ENCODE measurements at places on chromosomes 3 and 15.

DNA sequence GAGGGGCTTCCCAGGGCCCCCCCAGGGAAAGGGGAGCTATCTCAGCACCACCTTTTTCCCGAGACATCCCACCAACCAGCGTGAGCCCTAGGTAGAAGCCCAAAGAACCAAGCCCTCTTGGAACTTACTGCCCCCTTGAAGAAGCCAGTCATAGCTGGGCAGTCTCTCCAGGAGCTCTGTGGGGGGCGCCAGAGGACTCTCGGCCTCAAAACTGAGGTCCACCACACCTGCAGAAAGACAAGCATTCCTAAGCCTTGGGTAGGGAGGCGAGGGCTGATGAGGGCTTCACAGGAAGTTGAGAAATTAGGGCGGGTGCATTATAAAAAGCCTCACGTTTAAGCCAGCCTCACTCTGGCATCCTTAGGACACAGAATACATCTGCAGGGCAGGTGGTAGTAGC is 9.0 kb downstream of the SSUH2 start:
- no peak for DNase-seq

GRCh38 chr15:39920510-39921273 is 626 bp upstream of the GPR176 start:
- peak; percentile 70 for DNase-seq

DNA sequence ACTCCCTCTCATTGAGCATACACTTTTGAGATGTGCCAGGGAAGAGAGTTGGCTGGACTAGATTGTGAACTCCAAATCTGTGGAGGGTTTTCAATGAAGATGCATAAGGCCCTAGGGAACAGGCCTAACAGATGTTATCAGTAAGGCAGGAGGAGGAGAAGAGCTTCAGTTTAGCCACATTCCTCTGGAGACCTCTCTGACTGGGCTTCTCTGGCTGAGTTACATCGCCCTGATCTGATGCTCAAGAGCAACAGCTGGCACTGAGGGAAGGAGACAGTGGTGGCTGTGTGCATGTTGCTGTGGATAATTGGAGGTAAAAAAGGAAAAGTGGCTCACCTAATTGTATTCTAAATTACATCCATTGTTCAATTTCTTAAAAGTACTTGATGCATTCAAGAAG is 206.4 kb upstream of the CFAP20DC start:
- no peak for DNase-seq

DNA sequence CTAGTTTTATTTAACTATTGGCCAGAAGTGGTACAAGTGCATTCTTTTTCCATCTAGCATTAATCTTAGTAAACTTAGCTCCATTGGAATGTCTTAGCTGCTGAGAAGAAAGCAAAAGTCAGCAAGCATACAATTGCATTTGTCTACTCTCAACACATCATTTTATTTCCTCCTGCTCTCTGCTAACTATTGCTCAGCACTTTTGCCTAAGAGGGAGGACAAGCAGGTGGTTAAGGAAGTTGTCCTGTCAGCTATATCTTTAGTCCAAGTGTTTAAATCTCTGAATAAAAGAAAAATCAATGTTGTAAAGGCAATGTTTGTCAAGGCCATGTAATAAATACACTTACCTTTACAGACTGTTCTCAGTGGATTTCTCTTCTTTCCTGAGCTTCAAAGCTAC is 51.0 kb downstream of the FHIT start:
- no peak for DNase-seq

- no peak for DNase-seq
Observed at GRCh38 chr3:43260412-43260811, 25.9 kb upstream of the SNRK start.

- no peak for DNase-seq
Observed at GRCh38 chr3:21989341-21990042, 238.5 kb upstream of the ZNF385D start.

- no peak for DNase-seq
Observed at GRCh38 chr3:102443021-102443420, 8.2 kb downstream of the ZPLD1 start.

- no peak for DNase-seq
Observed at GRCh38 chr3:72950801-72951200, 45.8 kb upstream of the PPP4R2 start.

DNA sequence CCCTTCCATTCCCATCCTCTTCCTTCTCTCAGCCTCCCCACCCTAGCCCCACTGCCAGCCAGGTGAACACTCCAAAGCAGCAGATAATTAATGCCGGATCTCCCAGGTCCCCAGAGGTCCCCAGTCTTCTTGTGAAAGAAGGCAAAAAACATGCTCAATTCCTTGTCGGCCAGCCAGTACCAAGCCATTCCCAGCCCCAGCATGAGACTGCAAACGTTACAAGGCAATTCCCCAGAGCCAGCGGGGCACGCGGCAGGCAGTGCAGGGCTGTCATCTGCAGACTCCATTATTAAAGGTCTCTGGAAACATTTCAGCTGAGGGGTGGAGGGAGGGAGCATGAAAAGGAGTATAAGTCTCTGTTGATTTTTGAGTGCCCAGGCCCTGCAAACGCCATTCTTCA is 117.8 kb downstream of the XXYLT1 start:
- DNase-seq, result no peak

DNA sequence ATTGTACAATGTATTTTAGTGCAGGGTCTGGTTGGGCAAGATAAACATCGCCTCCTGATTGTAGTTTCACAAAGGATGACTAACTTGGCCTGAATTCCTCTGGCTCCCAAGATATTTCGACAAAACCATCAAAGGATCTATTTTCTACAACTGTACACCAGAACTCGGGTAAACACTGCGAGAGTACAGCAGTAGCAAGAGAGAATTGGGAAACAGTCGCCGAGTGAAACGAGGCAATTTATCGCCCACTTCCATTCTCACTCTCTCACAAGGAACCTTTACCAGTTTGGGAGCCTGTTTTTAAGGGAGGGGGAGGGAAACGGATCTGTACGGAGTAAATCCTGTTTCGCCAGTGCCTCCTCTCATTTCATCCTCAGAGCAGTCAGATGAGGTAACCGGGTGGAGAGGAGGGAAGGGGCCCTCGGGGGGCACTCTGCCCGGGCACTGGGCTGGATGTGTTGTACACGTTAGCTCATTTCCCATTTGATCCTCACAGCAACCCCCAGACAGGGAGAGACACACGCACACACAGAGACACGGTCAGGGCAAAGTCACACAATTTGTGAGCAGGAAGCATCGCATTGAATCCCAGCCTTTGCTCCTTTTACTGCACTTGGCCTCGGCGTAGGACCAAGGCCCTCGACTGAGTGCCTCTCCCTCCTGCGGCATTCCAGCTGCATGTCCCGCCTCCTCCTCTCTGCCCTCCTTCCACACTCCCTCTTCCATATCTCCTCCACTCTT is 120.1 kb downstream of the LIPC start:
- DNase-seq, result no peak

DNA sequence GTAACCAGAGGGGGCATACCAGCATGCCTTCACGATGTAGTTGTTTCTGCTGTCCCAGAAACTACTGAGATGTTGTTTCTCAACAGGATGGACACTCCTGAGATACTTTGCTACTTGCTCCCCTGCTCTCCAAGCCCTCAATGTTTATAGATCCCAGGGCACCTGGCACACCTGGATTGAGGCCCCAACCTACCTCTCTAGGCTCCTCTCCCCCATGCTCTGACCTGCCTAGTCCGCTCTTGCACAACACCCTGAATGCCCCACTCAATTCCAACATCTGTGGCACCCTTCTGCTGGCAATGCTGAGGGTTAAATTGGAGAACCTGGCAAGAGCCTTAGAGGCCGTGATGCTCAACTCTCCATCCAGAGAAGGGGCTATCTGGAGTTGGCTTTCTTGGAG is 42.5 kb upstream of the ANKRD34C start:
- no peak for DNase-seq

DNA sequence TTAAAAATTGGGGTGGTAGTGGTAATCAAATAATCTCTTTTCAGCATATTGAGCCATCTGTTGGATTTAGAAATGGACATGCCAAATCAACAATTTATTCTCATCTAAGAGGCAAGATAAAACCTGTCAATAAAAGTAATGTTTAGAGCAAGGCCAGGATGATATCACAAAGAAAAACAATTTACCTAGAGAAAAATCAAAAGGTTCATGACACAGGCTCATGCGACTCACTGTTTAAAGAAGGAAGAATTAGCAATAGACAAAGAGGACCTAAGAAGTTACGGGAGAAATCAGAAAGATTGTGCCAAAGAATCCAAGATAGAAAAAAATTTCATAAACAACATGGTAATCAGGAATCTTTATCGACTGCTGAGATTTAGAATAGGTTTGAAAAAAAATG is 868.5 kb upstream of the GBE1 start:
- DNase-seq, result no peak

DNA sequence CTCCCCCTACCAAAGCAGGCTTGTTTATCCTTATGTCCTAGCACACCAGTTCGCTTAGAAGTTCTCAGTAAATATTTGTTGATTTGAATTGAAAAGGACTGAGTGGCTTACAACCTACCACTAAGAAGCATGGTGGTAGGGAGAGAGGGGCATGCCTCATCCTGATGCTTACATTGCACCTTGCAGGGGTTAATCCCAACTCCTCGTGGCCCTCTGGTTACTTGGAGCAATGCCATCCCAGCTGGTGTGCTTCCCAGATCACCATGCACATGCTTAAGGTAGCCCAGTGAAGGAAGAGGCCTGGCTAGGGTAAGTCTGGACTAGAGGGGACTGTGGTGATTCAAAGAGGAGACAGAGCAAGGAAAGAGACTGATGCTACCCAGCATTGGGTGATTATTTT is 253.3 kb downstream of the CLSTN2 start:
- no peak for DNase-seq

GRCh38 chr3:196236223-196236622 is 19.9 kb downstream of the SLC51A start:
- no peak for DNase-seq

DNA sequence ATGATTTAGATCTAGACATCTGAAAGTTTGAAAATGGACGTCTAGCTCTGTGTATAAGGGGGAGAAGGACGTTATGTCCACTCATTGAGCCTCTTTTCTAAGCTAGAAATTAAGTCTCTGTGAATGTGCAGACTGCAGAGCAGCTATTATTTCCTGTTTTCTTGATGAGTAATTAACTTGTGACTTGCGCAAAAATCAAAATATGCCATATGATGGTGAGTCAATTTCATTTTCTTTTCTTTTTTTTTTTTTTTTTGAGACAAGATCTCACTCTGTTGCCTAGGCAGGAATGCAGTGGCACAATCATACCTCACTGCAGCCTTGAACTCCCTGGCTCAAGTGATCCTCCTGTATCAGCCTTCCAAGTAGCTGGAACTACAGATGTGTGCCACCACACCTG is 14.1 kb downstream of the LACTB start:
- peak; percentile 42 for DNase-seq

DNA sequence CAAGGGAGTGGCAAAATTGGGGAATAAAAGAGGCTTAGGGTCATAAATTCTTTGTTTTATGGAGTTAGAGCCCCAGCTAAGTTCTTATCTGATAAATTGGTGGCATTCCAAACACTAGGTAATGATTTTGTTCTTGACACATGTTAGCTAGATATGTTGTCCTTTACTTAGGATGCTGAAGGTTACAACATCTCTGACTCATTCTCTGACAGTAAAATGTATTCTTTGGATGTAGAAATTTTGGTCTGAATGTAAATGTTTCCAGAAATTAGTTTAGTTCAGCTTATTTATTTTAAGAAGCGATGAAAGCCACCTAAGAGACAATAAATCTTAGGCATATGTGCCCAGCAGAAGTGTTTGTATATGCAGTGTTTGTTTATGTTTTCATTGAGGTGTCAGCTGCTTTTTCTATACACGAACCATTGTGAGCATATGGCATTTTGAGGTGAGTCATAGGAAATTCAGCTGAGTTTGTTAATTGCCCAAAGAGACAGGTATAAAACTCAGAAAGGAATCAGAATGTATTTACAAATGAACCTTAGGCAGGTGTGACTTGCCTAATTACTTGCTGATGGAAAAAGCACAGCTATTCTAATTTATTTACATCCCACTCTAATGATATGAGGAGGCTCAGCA is 247.7 kb downstream of the AGBL1 start:
- no peak for DNase-seq

GRCh38 chr3:182740710-182741109 is 52.6 kb upstream of the ATP11B start:
- DNase-seq, result no peak

- no peak for DNase-seq
Observed at GRCh38 chr3:45098310-45098709, 47.9 kb downstream of the CDCP1 start.

DNA sequence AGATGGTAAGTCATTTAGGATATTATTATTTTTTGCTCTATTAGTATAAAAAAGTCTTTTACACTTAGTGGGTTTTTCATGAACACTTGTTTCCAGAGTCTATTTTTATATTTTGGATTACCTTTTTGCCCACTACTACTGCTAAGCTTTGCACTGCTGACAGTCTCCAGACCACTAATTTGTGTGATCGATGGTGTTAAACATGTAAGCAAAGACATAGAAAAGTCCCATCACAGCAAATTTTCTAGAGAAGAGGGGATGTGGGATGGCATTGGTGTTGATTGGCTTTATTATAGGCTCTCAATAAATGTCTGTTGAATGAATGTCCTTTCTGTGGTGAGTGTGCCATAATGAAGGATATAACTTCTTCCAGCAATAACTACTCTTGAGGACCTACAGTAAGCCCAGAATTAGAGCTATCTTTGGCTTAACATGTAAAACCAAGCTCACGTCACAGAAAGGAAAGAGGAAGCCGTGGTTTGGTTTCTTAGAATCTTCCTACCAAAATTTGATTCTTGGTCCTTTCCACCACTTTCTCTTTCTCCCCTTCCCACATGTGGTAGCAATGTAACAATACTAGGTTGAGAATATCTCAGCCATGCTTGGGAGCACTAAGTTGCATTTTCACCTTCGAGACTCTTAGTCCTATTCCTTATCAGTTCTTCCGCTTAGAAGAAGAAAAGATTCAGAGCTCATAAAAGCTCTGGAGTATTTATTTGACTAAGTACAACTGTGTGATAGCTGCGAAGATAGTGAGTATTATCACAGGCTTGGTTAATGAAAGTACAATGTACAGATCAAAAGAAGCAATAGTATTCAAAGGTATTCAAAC is 90.6 kb upstream of the UMPS start:
- no peak for DNase-seq

DNA sequence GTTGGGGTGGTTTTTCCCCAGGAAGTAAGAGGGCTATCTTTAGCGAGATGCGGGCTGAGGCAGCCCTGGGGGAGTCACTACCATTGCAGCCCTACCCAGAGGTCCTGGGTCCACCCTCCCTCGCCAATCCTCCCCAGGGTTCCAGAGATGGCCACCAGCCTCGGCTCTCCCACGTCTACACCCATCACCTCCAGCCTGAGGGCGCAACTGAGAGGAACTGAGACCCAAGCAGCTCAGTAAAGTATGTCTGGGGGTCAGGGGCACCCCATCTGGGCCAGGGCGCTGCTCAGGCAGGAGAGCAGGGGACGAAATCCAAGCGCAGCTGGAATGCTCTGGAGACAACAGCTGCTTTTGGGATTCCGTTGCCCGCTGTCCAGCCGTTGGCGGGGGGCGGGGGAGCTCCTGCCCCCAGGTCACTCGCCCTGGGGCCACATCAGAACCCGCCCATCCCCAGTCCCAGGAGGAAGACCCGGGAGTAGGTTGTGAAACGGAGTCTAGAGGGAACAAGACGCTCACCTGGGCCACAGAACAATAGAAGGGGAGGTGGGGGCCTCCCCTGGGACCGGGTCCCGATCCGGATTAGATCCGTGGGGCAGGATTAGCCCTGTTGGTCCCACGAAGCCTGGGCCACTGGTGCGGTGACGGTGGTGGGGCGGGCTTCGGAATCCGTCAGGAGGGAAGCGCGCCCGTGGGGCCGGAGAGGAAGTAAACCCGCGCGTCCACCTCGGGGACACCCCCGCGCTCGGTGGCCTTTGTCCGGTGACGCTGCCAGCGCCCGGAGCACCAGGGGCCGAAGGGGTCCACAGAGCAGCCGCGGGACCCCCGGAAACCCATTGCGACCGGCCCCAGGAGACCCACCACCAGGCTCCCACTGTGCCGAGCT is 1.4 kb upstream of the NDUFAF3 start:
- DNase-seq, result no peak

All from CD4-positive, alpha-beta T cell (primary cell).